ENCODE measurements at places on chromosomes 7 and 10.

DNA sequence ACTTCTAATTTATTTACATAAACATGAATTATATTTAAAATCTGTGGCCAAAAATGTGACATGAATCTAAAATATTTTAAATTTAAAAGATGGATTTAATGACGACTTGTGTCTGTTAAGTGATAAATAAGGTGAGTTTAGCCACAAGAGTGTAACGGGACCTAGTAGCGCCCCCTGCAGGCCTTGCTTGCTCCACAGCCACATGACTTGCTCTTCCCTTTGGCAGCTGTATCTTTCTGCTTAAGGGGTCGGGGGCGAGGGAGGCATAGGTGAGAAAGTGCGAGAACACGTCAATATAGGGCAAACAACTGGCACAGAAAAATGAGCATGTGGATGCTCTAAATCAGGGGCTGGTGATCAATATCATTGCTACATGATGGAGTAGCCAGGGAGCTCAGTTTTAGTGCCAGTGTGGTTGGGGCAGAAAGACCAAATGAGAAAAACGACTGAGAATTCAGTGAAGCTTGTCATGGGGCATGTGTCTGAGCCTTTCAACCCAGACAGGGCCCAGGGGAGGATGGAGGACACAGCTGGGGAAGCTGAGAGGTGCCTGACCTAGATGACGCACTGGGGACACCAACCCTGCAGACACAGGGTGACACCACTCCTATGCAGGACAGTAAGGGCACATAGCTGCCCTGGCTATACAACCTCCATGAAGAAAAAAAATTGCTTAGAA is 49.8 kb downstream of the PAXIP1 start:
- peak; percentile 62 for DNase-seq

GRCh38 chr10:18554479-18554878 is 96.9 kb downstream of the NSUN6 start:
- no peak for DNase-seq

GRCh38 chr7:37493810-37494209 is 45.1 kb upstream of the ELMO1 start:
- no peak for DNase-seq

GRCh38 chr10:71582506-71583475 is 136.8 kb downstream of the C10orf105 start:
- DNase-seq: no peak

DNA sequence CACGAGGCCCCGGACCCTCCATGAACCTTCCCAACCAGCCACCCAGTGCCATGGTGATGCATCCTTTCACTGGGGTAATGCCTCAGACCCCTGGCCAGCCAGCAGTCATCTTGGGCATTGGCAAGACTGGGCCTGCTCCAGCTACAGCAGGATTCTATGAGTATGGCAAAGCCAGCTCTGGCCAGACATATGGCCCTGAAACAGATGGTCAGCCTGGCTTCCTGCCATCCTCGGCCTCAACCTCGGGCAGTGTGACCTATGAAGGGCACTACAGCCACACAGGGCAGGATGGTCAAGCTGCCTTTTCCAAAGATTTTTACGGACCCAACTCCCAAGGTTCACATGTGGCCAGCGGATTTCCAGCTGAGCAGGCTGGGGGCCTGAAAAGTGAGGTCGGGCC is 90.6 kb upstream of the PDCD4 start:
- no peak for DNase-seq

GRCh38 chr7:149715476-149715875 is 57.9 kb downstream of the ZNF467 start:
- peak; percentile 15 for DNase-seq

DNA sequence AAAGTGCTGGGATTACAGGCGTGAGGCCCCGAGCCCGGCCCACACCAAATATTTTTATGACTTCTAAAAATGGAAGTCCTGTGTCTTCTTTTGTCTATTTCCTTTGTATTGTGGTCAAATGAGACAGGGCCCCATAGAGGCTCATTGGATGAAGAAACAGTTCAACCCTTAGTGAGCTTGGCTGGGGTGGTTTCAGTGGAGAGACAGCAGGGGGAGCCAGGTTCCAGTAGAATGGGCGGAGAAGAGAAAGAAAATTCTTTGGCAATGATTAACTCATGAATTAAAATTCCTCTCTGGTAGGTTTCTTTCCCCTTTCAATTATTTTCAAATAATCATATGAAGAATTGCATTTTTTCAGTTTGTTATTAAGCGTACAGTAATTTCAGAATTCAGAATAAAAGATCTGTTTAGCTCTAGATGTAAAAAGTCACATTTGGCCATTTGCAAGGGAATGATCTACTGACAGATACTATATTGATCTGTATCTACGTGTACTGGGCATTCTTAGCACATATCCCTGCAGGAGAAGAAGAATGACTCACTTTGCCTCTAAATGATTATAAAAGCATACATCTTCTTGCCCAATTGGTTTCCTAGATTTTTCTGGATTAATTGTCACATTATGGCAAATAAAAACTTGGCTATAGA is 43.2 kb downstream of the PNLIPRP3 start:
- DNase-seq: peak; percentile 36

GRCh38 chr10:45374350-45375052 is 485 bp downstream of the ALOX5 start:
- DNase-seq: no peak

DNA sequence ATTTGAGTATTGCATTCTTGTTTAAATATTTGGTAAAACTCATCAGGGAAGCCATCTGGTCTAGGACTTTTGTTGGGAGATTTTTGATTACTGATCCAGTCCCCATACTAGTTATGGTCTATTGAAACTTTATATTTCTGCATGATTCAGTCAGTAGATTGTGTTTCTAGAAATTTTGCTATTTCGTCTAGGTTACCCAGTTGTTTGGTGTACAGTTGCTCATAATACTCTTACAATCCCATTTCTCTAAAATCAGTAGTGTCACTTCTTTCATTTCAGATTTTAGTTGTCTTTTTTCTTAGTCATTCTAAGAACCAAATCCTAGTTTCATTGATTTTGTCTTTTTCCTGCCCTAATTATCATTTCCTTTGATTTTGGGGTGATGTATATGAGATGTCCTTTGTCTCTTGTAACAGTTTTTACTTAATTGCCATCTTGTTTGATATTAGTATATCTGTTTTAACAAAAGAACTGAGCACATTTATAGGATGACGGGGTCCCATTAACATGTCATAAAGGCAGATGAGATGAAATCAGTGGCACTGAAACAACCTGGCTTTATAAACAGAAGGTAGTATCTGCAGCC is 7.9 kb downstream of the MALSU1 start:
- DNase-seq: no peak

GRCh38 chr10:110651044-110651958 is 7.2 kb downstream of the RBM20 start:
- no peak for DNase-seq

DNA sequence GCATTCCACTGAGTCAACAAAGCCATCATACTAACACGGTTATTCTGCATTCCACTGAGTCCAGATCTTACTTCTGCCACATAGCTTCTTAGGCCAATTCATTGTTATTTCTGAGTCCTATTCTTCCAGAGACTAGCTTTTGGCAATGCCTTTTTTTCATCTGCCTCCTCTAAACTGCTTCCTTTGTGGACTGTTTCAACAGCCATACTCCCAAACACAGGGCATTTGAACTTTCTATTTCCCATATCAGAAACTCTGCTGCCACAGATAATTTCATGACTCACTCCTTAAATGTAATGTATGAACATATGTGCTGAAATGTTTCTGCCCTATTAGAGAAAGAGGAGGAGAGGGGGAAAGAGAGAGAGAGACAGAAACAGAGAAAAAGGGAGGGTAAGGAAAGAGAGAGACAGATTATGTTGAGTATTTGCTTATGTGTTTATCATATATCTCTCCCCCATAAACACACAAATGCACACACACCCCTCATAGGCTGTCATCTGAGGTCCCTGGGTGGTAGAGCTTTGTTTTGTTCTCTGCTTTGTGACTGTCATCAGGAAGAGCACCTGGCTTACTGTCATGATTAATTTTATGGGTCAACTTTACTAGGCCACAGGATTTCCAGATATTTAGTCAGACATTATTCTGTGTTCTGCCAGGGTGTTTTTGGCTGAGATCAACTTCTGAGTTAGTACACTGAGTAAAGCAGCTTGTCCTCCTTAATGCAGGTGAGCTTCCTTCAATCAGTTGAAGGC is 308.0 kb upstream of the KCND2 start:
- DNase-seq: no peak

DNA sequence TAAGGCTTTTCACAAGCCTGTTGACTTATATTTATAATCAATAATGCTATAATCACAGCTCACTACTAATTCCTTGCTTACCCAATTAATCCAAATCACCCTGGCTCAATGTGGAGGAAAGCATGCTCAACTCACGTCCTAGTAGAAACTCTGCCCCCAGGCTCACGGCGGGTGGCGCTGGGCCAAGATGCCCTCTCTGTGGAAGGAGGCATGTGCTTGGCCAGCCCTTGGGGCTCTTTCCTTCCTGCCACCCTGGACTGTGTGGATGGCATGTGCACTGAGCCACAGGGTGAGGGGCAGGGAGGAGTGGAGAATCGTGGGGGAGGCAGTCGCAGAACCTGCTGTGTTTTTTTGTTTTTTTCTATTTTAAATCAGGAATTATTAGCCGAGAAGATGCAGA is 96.2 kb downstream of the SH2D4B start:
- DNase-seq: no peak

GRCh38 chr7:69398986-69399385 is 199.3 kb upstream of the AUTS2 start:
- DNase-seq: no peak

- DNase-seq: no peak
Measured at GRCh38 chr10:93081834-93082233, 8.1 kb downstream of the CYP26A1 start.
